Heart left ventricle (tissue), 16 donors: ENCODE measurements at places on chromosomes 13 and 19. TPM values are rescaled to one million over a fixed set of nuclear protein-coding genes. Genes with fewer than 3 reads are reported as not detected.
A peak's percentile ranks its signal among the peaks of the same experiment; 100 is the strongest.

Gene APOE
- 35.7 TPM for polyA plus RNA-seq

Gene ELAVL3
- 0.11 TPM for polyA plus RNA-seq

Gene IL27RA
- polyA plus RNA-seq = 5.1 TPM

Gene DENND1C
- polyA plus RNA-seq = 0.25 TPM

- no peak for DNase-seq
Measured at GRCh38 chr13:86856991-86857390, 814.2 kb upstream of the SLITRK5 start.

DNA sequence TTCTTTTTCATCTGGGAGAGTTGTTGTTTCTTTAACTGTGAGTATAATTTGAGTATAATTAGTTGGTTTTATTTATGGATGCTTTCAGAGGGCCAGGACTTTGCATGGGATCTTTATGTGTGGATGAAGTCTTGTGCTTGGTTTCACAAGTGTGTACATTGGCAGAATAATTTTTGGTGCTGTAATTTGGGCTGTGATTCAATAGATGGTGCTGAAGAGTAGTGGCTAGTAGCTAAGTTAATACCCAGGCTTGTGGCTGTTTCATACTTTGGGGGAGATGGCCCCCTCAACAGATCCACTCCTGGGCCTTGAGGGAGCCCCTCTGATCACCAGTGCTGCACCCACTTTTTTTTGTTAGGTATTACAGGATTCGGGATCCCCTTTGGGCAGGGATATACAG lies 1142.4 kb downstream of the SLITRK1 start:
- no peak for DNase-seq

Gene CD33
- 2.3 TPM for polyA plus RNA-seq

GRCh38 chr13:40536443-40537113 lies 129.9 kb downstream of the FOXO1 start:
- DNase-seq = no peak

- no peak for DNase-seq
Measured at GRCh38 chr19:43695985-43696704, 19.7 kb upstream of the IRGC start.

GRCh38 chr19:38890686-38891085 lies 8.7 kb downstream of the SIRT2 start:
- DNase-seq = no peak

GRCh38 chr19:14440049-14440448 lies 6.9 kb downstream of the PKN1 start:
- peak; percentile 75 for DNase-seq

DNA sequence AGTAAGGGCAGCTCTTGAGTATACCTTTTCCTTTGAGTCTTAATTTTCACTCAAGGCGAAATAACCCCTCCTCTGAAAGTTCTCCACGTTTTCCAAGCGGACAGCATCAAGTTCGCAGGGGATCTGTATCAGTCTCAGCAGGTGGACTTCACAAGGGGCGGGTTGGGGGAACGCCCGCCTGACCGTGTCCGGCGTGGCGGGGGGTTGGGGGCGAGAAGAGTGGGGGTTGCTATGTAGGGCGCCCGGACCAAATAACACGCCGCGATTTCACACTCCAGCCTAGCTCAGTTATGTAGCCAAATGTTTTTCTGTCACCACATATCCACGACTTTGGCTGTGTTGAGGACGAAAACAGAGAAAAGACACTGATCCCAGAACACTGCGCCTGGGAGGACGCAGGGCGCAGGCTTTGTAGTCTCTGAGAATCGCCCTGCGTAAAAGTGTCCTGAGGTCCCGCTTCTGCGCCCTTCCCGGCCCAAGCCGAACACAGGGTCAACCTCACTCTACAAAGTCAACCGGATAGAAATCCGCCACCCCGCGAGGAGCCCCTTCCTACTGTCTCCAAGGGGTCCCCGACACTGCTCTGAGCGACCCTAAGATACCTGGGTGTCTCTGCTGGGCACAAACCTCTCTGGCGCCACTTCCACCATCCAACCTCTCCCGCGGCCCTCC lies 524 bp downstream of the RUBCNL start:
- DNase-seq = no peak

Gene SLAIN1
- 4.2 TPM for polyA plus RNA-seq

- DNase-seq = no peak
Measured at GRCh38 chr13:31733066-31733465, 6.3 kb upstream of the RXFP2 start.

DNA sequence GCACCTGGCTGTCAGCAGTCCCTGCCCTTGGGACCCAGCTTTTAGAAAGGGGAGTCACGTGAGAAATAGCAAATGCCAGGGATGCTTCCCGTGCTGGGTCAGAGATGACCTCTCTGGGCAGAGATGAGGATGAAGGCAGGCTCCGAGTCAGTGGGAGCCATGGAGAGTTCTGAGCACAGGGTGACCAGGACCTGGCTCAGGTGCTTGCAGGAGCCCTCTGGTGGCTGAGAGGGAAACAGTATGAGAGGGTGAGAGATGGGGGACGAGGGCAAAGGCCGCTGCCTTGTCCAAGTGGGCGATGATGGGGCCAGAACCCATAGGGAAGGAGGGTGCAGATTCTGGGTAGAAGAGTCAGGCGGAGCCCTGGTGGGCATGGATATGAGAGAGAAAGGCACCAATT lies 15.8 kb downstream of the TMED1 start:
- DNase-seq = no peak

DNA sequence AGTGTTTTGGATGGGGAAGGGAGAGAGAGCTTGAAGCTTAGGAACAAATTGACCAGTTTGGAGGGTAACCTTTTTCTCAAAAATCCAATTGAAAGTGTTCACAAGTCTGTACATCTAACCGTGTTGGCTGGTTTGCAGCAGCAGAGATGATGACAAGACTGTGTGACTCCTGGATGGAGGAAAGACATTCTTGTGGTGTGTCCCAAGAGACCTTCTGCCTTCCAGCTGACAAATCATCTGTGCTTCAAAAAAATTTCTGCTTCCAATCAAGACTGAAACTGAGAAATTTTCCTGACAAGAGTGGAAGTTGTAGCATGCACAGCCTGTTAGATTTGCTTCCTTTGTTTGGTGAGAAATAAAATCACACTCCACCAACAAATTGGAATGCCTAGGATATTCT lies 56.2 kb downstream of the LACC1 start:
- no peak for DNase-seq

GRCh38 chr19:39701291-39701690 lies 3.0 kb upstream of the LGALS14 start:
- no peak for DNase-seq

DNA sequence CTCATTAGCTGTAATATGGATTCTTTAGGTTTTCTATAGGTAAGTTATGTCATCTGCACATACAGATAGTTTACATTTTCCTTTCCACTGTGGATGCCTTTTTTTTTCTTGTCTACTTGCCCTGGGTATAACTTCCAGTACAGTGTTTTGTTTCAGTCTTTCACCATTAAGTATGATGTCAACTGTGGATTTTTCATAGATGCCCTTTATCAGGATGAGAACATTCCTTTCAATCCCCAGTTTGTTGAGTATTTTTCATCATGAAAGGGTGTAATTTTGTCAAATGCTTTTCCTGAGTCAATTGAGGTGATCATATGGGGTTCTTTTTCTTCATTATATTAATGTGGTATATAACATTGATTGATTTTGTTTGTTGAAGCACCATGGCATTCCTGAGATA lies 43.6 kb upstream of the SACS start:
- DNase-seq = no peak

GRCh38 chr19:17734146-17734545 lies 14.9 kb downstream of the MAP1S start:
- no peak for DNase-seq

DNA sequence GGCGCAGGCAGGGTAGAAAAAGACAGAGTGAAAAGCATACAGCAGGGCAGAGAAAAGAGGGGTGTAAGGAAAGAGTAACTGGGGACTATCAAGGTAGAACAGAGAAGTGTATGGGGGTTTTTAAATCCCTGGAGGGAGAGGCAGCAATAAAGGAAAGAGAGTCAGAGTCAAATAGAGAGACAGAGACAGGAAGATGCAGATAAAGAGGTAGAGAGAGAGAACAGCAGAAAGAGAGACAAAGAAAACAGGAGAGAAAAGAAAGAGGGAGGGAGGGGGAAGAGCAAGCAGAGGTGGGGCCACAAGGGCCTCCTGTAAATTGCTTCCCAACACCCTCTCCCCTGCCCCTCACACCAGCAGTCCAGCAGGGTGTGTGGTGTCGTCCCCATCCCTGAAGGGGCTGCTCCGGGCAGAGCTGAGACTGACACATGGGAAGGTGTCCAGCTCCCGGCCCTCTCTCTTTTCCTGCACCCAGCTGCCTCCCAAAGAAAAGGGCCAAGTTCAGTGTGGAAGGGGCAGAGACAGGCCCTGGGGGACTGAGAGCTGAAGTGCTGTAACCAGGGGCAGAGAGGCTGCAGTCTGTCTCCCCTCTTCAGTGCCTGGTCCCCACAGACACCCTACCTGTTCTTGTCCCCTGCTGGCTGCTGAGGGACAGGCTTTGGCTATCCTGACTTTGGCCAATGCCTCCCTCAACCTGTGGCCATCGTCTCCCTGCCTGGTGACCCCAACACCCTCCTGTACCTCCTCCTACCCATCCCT lies 17.4 kb upstream of the POU2F2 start:
- DNase-seq = no peak

GRCh38 chr19:47539747-47540311 lies 25.0 kb upstream of the NAPA start:
- no peak for DNase-seq
